ENCODE measurements at places on chromosomes 2 and 18. TPM values are rescaled to one million over a fixed set of nuclear protein-coding genes. Genes with fewer than 3 reads are reported as not detected.

Gene GKN2
- total RNA-seq = not detected

Gene BMP10
- total RNA-seq = not detected

Gene DHX57
- 10.8 TPM for total RNA-seq

Gene CD28
- 165 TPM for total RNA-seq

Gene LOXHD1
- total RNA-seq = 0.05 TPM
